ENCODE measurements at places on chromosomes 7 and 10.

GRCh38 chr7:74499835-74500388, 46.2 kb downstream of the GTF2IRD1 start:
- no peak for DNase-seq

- no peak for DNase-seq
Measured at GRCh38 chr10:6228010-6228511, 25.3 kb downstream of the PFKFB3 start.

DNA sequence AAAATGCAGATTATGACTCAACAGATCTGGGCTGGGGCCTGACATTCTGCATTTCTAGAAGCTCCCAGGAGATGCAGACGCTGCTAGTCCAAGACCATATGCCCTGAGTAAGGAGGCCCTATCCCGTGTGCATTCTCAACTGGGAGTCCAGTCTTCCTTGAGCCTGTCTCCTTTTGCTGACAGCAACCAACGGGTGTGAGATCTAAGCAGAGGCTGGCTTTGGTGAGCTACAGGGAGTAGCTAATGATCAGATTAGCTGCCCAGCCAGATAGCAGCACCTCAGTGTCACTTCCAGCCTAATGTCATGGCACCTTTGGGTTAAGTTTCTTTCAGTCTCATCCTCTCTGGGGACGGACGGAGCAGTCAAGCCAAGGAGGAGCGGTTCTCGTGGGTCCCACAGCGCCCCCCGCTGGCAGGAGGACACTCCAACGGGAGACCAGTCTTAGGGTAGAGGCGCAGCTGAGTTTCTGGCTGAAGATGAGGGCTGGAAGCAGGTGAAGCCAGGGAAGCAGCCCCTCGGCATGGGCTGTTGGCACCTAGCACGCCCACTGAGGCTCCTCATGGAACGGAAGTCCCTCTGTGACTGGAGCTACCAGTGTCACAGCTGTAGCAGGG, 154.0 kb downstream of the CCDC3 start:
- DNase-seq, result no peak

- no peak for DNase-seq
Measured at GRCh38 chr7:85882335-85882734, 695.5 kb upstream of the SEMA3D start.

GRCh38 chr7:3598854-3599253, 297.8 kb downstream of the SDK1 start:
- no peak for DNase-seq

GRCh38 chr7:106583100-106583499, 77.9 kb downstream of the CCDC71L start:
- no peak for DNase-seq

DNA sequence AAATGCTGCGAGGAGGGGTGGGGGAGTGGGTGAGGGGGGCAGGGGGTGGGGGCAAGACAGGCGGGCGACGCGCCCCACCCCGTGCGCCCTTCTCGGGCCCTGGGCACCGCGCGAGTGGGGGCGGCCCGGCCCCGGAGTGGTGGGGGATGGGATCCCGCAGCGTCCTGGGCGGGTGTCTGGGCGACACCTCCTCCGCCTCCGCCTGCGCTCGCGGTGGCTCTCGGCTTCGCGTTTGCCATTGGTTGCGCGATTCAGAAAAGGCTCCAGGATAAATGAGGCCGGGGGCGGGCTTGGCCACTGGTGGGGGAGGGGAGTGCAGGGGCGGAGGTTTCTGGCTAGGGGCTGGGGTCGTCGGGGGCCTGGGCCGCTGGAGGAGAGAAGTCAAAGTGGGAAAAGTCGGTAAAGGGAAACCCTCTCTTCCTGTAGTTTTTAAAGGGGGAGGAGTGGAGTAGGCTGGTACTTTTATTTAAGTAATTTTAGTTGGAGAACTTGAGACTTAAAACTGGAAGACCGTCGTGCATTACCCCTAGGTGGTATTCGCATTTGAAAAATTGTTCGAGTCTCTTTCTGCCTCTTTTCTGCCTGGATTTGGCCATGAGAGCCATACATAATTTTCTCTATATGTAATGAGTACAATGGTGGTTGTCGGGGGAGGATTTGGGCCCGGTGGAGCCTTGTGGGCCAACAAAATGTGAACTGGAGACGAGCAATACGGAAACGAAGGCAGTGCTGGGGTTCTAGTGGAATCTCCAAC, 992 bp upstream of the IGF2BP3 start:
- peak; percentile 27 for DNase-seq

- no peak for DNase-seq
Measured at GRCh38 chr7:952548-953441, 1.7 kb downstream of the ADAP1 start.

GRCh38 chr7:38374507-38374906, 101.1 kb upstream of the TARP start:
- DNase-seq, result peak; percentile 76
